ENCODE measurements at places on chromosomes 2 and 18.

- DNase-seq, result no peak
These were observed 222.5 kb downstream of the GBX2 start for GRCh38 chr2:235945608-235946140.

- no peak for DNase-seq
These were observed 61.8 kb upstream of the CCDC85A start for GRCh38 chr2:56121995-56122394.

DNA sequence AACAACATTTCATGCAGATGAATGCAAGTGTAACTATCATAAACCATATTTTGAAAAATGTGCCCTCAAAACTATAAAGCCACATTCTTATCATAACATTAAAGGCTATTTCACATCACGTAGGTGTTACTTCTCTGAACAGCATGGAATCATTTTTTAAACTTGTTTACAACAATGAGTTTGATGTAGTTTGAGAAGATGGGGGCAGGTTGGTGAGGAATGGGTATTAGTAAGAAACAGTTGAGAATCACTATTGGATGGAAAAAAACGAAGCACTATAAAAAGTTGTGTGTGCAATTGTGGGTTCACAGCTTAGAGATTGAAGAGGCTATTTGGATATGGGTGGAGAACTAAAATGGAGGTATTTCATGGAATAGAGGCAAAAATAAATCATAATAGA is 569.1 kb downstream of the ARHGAP15 start:
- DNase-seq, result no peak

DNA sequence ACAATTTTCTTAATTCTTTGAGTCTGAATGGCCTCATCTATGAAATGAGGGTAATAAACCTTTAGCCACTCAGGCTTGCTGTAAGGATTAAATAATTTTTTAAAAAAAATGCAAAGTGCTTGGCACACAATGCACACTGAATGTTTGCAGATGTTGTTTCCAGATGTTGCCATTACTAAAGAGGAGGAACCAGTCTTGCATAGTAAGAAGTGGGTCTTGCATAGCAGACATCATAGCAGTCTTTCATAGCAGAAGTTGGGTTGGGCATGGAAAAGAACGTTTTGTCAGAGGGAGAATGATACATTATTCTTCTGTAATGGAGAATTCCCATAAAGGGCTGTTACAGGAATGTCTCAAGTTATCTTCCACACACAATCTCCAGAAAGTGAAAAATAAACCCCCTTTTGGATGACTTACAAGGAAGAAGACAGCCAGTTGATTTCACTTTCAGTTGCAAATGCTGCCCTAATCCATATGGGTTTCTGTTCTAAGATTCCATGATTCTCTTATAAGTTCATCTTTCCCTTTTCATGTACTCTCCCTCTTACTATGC is 327.7 kb downstream of the SUCLG1 start:
- no peak for DNase-seq

DNA sequence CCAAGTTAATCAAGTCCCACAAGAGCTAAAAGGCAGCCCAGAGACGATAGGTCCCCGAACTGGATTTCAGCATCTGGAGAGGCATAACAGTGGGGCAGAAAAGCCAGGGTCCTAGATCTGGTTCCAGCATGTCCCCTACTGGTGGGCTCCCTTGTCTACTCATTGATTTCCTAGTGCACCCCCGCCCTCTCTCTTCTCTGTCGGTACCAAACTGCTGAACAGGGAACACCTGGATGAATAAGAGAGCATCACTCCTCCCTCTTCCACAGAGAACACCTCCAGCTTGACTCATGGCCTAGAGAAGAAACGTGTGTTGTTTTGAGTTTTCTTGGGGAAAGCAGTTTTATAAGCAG is 101.3 kb downstream of the FOXI3 start:
- no peak for DNase-seq

DNA sequence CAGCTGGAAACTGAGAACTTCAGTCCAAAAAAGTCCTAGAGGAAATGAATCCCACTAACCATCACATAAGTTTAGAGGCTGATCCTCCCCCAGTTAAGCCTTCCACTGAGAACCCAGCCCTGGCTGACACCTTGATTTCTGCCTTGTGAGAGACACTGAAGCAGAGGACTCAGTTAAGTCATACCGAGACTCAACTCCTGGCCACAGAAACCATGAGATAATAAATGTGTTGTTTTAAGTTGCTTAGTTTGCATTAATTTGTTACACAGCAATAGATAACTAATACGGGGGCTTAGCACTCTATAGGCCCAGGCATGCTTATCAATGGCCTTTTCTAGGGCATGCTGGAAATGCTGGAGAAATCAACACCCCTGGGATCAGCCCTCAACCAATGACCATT is 3.4 kb upstream of the ADD2 start:
- DNase-seq, result no peak

DNA sequence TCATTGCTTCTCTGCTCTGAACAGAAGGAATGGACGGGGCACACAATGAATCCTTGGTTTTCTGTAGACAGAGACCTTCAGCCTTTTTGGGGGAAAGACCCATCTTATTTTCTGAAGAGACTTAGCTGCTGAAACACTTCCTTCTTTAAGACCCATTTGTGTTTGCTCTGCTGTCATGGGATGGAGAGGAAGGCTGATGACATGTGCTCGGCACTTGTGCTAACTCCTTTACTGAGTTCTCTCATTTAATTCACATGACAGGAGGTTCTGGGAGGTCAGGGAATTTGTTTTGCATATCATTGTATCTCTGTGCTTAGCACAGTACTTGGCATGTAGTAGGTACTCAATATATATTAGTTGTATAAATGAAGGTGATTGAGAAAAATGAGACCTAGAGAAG is 39.0 kb downstream of the OXER1 start:
- DNase-seq, result no peak

GRCh38 chr18:32446780-32447179 is 23.9 kb downstream of the GAREM1 start:
- DNase-seq, result no peak

DNA sequence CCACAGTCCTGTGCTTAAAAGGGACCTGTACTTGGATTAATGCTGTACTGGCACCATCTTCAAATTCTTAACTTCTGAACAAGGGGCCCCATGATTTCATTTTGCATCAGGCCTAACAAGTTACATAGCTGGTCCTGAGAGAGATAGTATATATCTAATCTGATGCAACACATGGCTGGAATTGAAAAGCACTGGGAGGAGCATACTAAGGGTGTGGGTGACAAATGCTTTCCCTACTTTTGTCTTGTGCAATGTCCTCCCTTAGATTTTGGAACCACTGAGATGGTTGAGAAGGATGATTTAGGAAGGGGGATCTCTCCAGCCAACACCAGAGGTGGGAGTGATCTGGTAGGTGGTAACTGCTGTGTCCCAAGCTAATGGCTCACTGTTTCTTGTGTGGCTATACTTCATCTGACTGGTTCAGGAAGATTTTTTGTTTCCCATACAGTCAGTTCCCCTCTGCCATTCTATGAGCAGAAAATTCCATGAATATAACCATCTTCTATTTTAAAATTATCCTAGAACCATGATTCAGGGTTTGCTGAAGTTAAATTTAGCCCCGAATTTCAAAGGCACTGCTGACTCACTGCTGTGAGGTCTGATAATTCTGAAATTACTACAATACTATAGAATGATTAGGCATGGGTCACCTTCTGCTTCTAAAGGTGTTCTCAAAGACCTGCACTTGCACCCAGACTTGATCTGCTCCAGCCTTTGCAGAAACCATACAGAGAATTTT is 108.3 kb upstream of the NCKAP5 start:
- DNase-seq, result no peak

DNA sequence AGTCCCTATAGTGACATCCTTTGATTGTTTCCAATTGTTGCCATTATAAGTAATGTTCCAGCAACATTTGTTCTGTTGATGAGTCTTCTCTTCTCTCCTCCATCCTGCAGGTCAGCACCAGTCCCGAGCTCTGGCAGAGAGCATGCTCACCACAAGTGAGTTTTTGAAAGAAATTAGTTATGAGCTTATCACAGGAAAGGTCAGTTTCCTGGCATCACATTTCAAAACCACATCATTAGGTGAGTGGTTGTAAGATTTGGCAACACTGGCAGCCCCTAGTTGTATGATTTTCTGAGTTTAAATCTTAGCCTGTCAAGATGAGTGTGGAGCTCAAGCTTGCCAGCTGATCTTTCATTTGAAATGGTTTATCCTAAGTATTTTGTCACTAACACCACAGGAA is 149.6 kb downstream of the ESCO1 start:
- DNase-seq, result no peak

DNA sequence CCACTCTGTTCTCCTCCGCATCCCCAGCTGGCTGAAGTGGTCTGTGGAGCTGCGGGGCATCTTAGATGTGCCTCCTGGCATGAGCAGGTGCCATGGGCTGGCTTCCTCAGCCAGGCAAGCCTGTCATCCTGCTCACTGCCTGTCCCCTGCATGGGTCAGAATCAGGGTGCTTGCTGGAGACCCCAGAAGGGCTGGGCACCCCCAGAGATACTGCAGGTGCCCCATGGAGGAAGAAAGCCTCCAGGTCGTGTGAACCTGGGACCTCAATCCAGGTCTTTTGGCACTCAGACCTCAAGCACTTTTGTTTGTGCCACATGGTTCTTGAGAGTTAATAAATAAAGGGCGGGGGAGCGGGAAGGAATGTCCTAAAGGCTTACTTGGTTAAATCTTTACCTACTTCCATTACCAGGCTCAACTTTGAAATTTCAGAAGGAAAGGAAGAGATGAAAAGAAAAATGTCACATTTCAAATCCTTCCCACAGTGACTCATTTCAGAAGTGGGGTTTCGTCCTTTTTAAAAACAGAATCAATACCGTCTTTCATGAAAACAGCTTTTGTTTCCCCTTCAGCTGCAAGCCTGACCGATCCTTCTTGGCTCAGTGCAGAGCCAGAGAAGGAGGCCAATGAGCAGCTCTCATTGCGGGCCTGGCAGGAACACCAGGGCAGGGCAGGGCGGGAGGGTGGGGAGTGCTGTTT is 69.9 kb downstream of the RHOB start:
- no peak for DNase-seq

DNA sequence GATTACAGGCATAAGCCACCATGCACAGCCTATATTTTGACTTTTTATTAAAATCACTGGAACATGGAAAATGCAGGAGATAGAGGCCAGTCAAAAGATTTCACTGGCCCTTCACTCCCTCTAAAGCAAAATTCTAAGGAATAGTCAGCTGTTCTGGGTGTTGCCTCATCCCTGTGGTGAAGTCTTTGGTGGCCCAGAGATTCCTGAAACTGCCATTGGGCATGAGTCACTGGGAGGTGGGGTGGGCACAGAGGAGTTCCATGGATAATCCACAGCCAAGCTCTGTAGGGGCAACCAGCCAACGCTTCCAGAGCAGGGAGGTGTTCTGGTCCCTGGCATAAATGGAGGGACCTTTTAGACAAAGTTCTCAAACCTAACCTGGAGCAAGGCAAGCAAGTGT is 89.7 kb upstream of the TTC39C start:
- no peak for DNase-seq

DNA sequence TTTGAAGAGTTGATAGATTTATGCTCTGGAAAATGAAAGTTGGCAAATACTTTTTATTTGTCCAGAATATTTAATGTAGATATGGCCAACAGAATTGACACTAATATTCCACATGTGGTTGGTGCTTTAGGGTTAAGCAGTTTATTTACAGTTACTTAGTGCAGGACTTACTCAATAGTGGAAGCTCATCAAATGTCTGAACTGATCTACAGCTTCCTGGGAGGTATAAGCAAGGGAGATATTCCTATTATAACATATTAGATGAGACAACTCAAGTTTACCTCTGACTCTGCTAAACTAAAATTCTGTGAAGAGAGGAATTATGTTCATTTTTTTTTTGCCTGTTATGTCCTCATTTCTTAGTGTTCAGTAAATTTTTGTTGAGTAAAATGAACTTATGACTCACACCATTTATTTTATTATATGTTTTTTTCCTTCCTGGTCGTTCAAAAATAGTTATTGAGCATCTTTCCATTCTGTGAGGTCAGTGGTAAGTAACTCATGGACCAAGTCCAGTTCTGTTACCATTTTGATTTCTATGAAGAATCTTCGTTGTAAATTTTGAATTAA is 13.6 kb downstream of the ABI2 start:
- no peak for DNase-seq

GRCh38 chr18:3212657-3213056 is 7.1 kb downstream of the MYOM1 start:
- no peak for DNase-seq

GRCh38 chr2:197985029-197985638 is 180.7 kb downstream of the PLCL1 start:
- DNase-seq, result no peak

DNA sequence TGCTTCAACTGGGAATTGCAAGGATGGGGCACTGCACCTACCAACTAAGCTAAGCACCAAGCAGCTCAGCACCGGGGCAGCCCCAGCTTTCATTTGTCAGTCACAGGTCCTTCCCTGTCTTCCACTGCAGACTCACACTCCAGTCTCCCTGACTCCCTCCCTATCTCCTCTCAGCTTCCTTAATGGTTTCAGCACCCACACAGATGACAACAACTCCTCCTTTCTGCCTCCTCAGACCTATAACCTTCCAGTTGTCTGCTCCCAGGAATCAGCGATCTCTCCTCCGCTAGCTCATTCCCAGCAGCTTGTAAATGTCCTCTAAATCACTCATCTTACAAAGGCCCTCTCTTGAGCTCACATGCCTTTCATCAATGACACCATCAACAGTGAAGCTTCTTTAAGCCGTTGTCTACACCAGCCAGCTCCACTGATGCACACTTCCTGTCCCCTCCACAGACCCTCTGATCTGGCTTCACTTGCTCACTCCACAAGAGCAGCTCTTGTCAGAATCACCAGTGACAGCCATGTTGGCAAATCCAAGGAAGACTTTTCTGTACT is 32.1 kb downstream of the CLASP1 start:
- DNase-seq, result no peak

DNA sequence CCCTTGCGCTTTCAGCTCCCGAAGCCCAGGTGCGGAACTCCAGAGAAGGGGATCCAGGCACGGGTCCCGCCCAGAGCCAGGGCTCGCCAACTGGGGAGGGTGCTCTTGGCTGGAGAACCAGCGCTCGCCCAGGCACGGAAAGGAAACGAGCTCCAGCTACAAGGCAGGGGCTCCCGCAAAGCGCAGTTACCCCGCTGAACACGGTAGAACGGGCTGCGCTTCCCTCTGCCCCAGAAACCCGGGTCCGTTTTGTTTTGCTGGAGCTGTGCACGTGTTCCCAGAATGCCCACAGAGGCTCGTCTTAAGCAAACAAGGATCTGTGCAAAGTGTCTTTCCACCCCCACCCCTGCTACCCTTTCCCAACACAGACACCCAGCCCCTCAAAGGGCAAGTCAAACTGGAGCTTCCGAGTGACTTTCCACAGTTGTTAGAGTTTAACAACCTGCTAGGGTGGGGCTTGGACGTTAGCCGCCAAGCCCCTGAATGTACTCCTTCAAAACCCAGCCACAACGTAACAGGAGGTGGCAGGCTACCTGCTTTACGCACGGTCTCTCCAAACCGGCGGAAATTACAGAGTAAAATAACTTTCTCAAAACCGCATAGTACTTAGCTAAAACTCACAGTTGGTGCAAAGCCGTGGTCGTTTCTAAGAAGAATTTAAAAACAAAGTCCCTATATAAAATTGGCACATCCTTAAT is 775 bp downstream of the RNF125 start:
- DNase-seq, result no peak

DNA sequence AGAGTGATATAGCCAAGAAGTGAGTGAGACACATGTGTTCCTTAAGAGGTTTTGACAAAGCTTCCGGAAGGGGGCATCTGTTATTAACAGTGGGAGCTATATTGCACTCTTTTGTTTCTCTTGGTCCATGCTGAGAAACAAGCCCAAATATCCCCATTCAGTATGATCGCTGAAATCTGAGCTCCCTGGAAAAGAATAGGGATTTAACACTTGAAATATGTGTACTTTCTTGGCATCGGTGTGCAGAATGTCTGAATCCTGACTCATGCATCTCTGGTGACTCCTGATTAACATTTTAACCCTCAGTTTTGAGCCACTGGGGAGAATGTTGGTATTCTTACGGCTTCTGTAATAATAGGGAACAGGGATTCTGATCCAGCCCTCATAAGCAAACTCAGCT is 448.1 kb downstream of the TSN start:
- no peak for DNase-seq

Data from GDM1 (cell line).